ENCODE measurements at places on chromosomes 1 and 21.

DNA sequence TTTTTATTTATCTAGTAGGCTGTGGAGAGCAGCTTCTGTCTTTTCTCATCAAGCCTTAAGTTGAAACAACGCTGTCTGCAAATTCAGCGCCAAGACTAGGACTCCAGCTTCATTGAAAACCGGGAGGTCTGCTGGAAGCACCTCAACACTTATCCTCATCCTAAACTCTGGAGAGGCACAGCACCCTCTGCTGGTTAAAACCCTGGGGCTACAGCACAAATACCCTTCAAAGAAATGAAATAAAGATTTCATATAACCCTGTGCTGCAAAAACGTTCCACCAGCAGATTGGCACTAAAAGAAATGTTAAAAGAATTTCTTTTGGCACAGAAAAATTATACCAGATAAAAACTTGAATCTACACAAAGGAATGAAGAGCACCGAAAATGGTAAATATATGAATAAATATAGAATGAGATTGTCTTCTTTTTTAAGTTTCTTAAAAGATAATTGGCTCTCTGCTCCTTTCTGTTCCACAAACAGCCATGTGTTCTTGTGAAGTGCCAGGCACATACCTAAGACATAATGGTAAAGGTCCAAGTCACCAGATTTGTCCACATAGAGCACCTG is 227.7 kb upstream of the SAMSN1 start:
- peak; percentile 43 for DNase-seq

- DNase-seq = no peak
These were observed 254.8 kb downstream of the LTN1 start for GRCh38 chr21:28737674-28738419.

DNA sequence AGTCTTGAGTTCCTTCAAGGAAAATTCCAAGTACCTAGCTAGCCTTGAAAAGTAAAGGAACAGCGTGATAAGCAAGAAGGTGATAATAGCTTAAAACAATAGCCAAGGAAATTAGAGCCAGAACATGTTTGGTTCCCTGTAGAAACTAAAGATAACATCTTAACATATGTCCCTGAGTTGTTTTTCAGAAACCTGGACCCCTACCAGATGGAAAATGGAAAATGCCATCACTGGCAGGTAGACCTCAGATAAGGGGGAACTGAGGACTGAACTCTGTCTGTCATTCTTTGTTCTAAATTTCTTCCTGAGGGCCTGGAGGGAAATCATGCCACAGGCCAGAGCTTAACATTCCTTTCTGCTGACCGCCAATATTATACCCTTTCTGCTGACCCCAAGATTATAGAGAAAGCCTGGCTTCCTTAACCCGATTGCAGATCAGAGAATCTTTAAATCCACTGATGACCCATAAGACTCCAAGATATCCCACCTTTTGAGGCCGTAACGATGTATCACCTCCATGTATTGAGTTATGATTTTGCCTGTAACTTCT is 23.4 kb downstream of the CNIH3 start:
- DNase-seq = no peak

DNA sequence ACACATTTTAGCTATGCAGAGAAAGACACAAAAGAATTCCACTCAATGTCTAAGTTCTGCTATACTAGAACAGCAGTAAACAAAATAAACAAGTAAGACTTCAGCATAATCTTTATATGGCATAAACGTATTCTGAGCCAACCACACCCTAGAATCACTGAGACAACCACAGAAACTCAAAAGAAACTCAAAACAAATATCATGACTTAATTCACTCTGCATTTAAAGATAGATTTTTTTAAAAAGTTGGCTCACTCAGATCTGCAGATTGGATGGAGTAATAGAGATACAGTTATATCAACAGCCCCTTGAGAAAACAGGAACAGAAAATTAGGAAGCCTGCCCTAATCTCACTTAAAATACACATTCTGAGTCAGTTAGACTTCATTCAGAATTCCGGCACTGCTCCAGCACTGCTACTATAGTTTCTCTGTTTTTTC is 95.0 kb downstream of the COL24A1 start:
- no peak for DNase-seq

DNA sequence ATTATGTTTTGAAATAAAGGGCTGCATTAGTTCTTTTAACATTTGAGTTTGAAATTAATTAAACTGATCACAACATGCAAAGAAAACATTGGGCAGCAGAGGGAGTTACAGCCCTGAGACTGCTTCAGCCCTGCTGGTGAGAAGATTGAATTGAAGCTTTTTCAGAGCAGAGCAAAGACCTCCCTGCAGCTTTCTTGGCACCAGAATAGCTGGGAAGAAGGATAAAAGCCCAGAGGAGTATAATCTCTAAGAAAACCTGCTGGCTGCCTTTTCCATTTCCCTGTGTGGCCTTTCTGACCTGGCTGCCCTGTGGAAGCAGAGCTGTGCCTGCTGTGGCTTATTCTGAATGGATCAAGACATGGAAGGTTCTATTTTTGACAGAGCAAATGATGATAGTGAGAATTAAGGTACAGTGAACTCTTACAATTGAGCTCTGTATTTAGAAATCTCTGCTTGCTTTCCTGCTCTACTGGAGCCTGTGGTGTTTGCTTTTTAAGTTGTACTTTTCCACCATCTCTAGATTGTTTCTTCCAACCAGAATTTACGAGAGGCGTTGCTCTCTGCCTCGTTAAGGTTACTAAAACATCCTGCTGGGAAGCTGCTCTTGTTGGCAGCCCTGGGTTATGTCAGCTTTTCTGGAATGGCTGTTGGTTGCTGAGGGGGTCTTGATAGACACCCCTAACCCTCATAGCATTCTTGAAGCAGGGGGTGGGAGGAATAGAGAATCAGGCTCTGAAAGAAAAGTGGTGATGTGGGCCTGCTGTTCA is 9.9 kb downstream of the SNRPE start:
- DNase-seq = peak; percentile 69

GRCh38 chr1:72186733-72187307 is 95.5 kb downstream of the NEGR1 start:
- DNase-seq = no peak

- no peak for DNase-seq
These were observed 367.6 kb upstream of the VAMP3 start for GRCh38 chr1:7403265-7404045.

- DNase-seq = peak; percentile 80
These were observed 17.2 kb upstream of the RASSF5 start for GRCh38 chr1:206489980-206490770.

DNA sequence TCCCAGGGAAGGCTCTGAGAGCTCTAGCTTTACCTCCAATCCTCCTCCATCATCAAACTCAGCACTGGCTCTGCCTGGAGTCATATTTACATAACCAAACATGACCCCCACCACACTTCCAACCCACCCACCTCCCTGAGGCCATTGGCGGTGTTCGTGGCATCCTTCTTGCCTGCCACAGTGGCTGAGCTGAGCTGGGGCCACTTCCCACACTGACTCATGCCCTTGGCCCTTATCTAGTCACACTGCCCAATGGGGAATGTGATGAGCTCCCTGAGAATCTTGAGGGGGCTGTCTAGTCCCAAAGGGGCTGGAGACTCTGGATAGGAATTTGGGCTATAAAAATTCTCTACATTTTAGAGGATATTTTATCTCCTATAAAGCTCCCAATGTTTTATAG is 230.9 kb upstream of the IRF2BP2 start:
- DNase-seq = no peak

GRCh38 chr1:246760422-246761347 is 36.5 kb downstream of the SCCPDH start:
- no peak for DNase-seq

GRCh38 chr1:225461533-225462428 is 33.9 kb upstream of the LBR start:
- peak; percentile 76 for DNase-seq

- no peak for DNase-seq
These were observed 37.3 kb upstream of the TMEM125 start for GRCh38 chr1:43232482-43232881.

DNA sequence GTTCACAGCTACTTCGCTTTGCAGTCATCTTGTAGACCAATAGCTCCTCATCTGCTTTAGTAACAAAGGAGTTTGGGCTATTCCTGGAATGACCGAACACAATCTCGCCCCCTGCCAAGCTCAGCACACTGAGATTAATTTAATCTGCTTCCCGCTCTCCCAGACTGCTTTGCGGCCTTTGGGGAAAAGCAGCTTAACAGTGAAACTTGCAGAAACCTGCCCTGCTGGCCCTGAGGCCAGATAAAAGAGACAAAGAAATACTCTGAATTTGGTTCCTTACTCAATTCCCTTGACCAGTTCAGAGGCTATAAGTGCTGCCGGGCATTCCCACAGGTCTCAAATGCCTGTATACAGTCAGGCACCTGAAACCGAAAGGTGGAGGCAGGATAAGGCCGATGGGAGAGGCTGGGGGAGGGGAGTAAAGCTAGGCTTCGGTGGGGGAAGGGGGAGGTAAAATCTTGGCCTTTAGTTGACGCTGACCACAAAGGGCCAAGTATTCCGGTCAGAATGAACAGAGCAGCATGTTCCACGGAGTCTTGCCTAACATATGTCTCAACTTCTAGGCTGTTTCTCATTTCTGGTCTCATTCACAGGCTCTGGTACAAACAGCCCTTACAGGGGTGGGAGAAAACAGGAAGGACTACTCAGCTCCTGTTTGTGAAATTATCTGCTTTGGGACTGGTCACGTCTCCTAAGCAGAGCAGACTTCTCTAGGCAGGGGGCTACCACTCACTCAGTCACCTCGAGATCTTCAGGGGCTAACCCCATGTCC is 17.7 kb upstream of the A3GALT2 start:
- no peak for DNase-seq

DNA sequence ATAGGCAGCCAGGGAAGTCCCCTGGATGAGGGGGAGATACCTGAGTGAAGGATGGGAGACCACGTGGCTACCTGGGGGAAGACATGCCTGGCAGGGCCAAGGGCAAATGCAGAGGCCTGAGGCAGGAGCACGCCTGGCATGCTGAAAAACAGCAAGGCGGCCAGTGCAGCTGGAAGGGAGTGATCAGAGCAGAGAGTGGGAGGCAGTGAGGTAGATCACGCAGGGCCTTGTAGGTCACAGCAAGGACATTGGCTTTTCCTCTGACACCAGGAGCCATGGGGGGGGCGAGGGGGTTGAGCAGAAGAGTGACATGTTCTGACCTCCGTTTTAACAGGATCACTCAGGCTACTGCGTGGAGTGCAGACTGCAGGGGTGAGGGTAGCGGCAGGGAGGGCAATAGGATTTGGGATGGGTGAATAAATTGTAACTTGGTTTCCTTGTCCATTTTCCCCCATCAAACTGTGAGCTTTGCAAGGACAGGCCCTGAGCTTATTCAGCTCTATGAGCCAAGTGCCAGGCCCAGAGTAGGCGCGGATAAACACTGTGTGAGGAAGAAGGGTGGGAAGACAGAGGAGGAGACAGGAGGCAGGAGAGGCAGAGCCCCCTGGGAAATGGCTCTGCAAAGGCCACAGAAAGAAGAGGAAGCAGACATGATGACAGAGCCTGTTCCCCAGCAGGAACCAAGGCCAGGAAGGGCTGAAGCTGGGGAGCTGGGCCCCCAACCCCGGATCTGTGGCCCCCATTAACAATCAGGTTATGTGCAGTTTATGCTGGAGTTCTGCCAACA is 16.6 kb downstream of the IFI6 start:
- DNase-seq = no peak

DNA sequence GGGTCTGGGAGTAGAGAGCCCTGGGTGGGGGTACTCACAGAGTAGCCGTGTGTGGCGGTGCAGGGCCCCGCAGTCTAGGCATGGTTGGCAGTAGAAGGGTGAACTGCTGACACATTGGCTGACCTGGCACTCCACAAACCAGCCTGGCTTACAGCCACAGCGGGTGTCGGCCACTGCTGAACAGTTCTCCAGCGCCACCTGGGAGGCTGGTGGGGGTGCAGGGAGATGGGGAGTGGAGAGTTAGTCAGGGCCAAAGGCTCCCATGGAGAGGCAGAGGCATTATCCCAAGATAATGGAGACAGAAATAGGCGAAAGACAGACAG is 1.5 kb downstream of the TNFRSF25 start:
- peak; percentile 94 for DNase-seq

GRCh38 chr1:73756817-73757216 is 441.2 kb downstream of the LRRIQ3 start:
- DNase-seq = no peak

DNA sequence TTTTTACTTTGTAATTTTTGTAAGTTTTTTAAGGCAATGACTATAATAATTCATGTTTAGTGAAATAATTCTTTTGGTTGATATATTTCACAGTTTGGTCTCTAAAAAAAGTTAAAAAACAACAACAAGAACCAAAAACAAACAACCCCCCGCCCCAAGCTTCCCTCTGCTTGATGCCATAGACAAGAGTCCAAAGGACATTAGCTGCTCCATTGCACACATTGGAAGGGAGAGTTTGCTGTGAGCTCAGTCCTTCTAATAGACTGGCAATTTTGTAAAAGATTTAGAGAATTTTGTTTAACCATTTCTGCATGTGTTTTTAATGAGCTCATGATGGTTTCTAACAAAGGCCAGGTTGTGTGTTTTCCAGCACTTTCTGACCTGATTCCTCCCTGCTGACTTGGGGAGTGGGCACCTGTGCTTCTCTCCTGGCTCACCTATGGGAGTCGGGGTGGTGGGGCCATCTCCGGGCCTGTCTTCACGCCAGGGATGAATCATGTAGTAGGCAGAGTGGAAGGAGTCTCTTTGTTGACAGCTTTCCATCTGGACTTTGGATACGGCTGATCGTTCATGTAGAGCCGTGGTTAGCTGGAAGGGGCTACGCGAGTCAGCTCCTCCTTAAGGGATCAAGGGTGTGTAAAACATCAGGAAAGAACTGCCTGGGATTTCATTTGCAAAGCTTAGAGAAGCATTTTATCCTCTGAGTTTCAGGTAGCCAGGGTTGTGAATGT is 14.1 kb downstream of the ZBTB18 start:
- no peak for DNase-seq

- no peak for DNase-seq
These were observed 26.7 kb upstream of the SLAMF9 start for GRCh38 chr1:159980786-159981185.

DNA sequence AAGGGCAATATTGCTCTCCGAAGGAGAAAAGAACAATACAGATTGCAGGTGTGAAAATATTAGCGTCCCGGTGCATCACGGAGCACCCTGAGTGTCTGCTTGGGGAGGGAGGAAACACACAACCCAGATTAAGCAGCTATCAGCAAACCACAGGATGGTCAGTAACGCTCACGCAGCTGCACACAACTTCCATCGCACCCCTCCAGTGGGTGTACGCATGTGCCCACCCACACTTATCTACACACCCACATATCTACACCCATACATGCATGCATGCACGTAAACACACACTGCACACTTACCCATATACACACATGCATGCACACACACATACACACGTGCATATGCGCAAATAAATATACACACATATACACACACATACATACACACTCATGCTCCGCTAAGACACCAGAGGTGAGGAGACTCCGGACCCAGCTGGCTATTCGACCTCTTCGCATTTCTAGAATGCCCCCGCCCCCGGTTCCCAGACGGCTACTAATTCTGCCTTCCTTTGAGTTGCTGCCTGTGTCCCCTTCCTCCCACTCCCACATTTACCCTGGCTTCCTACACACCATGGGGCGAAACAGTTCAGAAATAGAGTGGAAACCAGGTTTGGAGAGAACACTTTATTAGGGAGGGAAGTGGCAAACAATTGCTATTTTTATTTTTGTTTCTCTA is 26.2 kb downstream of the ITPKB start:
- no peak for DNase-seq

GRCh38 chr1:114455102-114455785 is 55.8 kb downstream of the TRIM33 start:
- no peak for DNase-seq

All from RPMI8226 (cell line).